Effector memory CD4-positive, alpha-beta T cell (primary cell): ENCODE measurements at places on chromosomes 7 and 10.

GRCh38 chr7:44998153-44998871, 1.7 kb upstream of the CCM2 start:
- DNase-seq = no peak

DNA sequence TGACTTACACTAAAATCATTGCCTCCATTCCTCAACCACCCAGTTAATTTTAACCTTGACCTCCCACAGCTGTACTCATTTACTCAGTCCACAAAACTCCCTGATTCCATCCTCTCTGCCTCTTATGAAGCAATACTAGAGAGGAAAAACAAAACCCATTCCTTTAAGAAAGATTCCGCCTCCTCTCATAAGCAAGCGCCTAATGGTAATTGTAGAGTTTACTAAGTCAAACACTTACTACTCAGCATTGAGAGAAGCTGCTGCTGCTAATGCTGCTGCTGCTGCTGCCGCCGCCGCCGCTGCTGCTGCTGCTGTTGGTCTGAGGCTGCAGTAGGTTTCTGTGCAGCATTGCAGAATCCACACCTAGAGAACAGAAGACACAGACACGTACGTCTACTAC, 2.1 kb upstream of the ADD3 start:
- DNase-seq = no peak

DNA sequence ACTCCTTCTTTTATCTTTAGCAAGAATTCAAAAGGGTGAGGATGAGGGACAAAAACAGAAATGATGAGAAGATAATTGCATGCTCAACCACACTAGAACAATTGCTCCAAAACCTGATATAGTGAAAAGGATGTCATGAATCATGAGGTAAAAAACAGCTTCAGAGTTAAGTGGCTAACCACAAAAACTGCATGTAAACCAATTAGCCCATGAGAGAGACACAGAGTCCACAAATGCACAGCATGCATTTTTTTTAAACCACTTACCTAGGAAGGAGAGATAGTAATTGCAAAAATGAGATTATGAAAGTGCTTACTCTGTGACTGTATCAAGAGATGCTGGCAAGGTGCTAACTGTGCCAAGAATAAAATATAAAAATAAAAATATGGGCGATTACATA, 132.9 kb downstream of the MBL2 start:
- no peak for DNase-seq

DNA sequence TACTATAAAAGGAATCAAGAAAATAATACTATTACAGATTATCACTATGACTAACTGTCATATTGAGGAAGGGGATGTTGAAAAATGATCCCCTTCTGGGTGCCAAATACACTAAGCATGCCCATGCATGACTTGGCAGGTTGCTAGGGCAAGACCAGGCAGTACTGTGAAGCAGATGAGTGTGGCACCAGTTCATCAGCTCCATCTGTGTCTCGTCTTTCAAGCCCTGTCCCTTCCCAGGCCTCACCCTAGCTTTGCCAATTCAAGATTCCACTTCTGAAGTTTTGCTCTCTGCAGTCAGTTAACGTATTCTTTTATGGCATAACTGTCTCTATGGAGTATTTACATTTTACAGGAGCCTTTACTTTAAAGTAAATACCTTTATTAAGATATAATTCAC, 135.6 kb upstream of the HPS1 start:
- DNase-seq = no peak

- no peak for DNase-seq
Observed at GRCh38 chr10:93034426-93034825, 26.2 kb upstream of the CYP26C1 start.

GRCh38 chr10:62093863-62094291, 174.8 kb downstream of the RTKN2 start:
- no peak for DNase-seq

DNA sequence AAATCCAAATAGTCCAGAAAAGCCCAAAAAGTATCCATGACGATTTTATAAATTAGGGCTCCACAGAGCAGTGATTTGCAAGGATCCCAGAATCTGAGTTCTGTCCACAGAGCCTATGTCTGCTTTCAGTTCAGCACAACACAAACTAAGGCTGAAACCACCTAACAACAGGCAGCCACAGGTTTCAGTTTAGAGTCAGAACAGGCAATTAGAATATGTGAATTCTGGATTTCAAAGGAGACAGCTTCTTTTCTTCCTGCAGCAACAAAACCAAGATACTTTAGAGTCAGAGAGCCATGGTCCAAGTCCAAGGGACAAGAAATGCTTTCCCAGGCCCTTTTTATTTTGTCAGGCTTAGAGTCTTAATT, 23.6 kb downstream of the IFIT3 start:
- DNase-seq = no peak

DNA sequence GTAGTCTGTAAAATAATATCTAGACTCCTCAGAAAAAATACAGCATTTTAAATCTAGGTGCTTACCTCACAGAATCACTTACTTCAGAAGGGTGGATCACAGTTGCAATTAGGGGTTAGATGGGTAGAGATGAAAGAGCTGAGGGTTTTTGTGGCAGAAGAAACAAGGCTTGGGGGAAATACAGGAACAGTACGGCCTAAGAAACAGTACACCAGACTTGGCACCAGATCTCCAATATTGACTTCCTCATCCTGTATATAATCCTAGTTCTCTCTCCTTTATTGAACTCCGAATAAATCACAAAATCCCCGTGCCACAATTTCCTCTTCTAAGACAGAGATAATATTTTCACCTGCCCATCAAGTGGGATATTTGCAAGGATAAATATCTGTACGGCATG, 14.3 kb downstream of the CEP41 start:
- DNase-seq = no peak

DNA sequence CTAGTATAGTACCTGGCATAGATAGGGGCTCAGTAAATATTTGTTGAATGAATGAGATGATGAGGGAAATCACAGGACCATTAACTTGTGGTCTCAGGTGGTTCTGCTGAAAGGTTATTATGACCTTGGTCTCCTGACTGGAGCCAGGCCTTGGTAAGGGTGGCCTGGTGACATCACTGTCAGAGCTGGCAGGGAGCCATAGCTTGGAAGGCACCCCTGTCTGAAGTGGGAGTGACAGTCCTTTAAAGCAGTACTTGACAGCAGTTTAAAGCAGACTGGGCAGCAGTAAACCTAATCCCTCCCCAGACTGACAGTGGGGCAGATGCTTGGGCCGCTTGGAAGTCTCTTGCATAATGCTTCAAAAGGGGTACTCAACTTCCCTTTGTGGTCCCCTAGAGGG, 13.4 kb downstream of the DPCD start:
- no peak for DNase-seq

DNA sequence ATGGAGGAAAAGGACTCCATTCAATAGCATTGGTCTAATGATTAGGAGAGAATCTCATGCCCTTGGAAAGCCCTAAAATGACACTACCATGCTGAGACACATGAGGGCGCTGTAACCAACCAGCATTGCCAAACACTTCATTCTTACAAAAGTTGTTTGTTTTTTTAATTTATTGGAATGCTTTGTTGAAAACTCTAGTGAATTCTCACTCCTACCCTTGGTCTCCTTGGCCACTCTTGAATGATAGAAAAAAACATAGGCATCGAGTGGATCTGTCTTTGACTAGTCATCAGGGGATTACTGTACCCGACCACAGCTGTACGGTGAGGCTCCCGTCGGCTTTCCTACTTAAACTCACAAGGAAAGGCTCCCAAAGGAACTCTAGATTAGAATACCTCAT, 29.3 kb upstream of the ADD3 start:
- peak; percentile 33 for DNase-seq

- DNase-seq = no peak
Observed at GRCh38 chr7:13386741-13387140, 602.7 kb downstream of the ETV1 start.

DNA sequence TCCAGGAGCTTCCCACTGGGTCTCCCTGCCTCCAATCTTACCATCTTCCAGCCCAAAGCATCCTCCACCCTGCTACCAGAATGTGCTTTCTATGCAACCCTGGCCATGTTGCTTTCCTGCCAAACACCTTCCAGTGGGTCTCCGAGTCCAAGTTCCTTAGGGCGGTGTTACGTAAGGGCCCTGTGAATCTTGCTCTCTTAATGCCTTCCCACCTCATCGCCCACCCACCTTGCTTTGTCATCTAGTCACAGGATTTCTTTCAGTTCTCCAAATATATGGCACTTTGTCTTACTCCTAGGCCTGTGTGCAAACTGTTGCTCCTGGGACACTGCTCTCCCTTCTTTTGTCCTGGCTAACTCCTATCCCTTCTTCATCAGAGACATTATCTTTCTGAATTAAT, 344.5 kb downstream of the RPS24 start:
- no peak for DNase-seq

- no peak for DNase-seq
Observed at GRCh38 chr10:78757344-78757925, 311.3 kb upstream of the ZMIZ1 start.

- DNase-seq = no peak
Observed at GRCh38 chr7:105224884-105225651, 163.7 kb downstream of the SRPK2 start.

GRCh38 chr7:81690251-81690650, 79.6 kb downstream of the HGF start:
- DNase-seq = no peak

GRCh38 chr10:78071140-78071856, 37.6 kb downstream of the RPS24 start:
- DNase-seq = no peak

DNA sequence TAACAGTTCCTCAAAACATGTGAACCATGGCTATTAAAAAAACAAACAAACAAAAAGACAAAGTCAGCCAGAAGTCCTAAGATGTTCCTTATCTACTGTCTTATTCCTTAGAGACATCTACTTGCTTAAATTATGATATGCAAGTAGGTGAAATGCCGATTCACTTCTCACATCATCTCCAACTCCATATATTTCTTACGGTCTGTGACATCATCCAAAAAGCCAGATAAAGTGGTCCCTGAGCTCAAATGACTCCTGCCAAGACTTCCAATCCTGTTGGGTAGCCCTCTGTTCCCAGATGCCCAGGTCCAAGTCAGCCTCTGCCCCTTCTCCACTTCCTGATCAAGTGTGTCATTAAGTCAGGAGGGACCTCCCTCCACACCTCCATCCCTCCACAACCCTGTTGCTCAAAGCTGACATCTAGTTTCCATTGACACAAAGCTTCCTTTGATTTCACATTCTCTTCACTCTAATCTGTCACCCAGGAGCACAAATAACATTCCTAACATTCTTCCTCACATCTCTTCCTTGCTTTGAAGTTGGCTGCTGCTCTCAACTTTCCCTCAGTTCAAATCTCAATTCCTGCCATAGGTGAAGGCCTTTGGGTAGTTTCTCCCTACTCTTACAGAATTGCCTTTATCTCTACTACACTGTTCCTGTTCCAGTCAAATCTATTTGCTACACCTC, 56.1 kb upstream of the PDLIM1 start:
- DNase-seq = no peak

GRCh38 chr10:43336641-43337318, 34.7 kb upstream of the FXYD4 start:
- DNase-seq = no peak

GRCh38 chr7:32677593-32677992, 182.3 kb downstream of the AVL9 start:
- no peak for DNase-seq

DNA sequence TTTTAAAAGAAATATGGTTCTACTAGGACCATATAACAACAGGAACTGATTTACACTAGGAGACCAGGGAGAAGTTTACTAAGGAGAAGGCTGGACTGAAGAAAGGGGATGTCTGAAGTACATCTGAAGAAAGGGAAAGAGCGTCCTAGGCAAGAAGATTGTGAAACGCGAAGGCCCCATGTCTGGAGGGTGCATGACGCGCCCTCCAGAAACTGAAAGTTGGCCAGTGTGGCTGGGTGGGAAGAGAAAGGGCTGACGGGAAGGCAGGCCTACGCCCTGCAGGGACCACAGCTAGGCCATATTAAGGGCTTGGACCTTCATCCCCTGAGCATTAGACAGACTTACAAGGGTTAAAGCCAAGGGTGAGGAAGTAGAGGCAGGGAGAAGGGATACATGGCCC, 158.0 kb downstream of the TRIL start:
- DNase-seq = no peak

DNA sequence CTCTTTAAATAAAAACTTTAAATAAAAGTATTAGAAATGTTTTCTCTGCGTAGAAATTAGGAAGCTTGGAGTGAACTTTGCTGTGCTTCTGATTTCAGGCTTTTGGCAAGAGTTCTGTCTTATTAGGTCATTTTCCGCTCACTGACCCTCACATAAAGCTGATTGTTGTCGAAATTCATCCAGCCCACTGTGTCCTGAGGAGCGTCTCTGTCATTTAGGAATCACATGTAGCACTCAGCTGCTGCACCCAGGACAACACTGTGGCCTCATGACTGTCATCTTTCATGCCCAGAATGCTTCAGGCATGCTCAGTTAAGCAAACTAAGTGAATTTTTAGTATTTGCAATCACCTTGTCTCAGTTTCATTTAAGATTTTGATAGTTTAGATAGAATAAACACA, 57.8 kb upstream of the MSRB2 start:
- no peak for DNase-seq

- DNase-seq = no peak
Observed at GRCh38 chr7:85287106-85287825, 100.4 kb upstream of the SEMA3D start.

DNA sequence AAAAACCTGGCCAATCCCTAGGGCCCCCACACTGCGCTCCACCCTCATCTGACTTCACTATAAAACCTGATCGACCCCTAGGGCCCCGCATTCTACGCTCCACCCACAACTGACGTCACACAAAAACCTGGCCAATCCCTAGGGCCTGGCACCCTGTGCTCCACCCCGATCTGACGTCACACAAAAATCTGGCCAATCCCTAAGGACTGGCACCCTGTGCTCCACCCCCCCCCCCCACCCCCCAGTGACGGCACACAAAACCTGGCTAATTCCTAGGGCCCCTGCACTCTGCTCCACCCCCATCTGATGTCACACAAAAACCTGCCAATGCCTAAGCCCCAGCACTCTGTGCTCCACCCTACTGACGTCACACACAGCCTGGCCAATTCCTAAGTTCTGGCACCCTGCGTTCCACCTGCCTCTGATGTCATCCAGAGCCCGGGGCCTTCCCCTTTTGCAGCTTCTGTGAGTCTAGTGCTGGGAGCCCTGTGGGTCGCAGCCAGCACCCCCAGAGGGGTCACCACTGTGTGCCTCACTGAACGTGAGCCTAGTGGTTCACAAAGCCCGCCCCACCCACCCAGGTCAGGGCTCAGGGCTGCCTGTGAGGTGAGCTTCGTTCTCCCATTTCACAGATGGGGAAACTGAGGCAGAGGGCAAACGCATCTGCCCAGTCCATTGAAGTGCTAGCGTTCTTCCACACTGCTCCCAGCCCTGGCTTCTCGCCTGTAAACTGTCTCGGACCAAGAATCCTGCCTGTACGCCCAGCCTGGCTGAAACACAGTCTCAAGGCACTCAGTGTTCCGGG, 40.6 kb downstream of the MICALL2 start:
- no peak for DNase-seq

GRCh38 chr10:83545901-83546391, 593.4 kb upstream of the GHITM start:
- no peak for DNase-seq
